ENCODE measurements at places on chromosomes 4 and X.

DNA sequence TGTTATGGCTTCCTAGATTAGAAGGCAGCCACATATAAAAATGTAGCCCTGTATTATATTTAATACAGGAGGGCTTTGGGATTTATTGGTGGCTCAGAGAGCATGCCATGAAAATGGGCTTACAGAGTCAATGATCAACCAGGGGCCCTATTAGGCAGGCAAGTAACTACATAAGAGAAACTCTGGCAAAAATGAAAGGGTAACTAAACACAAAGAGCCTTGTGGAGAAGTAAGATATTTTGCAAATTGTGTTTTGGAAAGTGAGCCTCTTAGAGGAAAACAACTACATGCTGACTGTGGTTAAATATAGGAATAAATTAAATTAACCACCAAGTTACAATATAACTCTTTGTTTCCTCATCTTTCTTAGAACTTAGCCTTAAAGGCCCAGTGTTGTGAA, 5.5 kb downstream of the SAT1 start:
- no peak for DNase-seq

DNA sequence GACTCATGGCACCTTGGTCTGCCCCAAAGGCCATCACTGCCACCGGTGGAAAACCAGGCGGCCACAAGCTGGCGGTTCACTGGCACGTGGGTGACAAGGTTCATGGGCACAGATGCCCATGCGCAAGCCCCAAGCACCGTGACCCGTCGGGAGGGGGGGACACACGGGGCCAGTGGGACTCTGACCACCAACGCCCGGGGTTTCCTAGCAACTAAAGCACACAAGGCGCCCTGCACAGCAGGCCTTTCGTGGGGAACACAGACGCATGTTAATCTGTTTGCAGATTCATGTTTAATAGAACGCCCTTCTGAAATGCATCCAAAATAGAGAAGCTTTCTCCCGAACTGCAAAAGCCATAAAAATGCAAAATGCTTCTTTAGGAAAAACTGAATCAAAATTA, 43.9 kb downstream of the FAM53A start:
- no peak for DNase-seq

DNA sequence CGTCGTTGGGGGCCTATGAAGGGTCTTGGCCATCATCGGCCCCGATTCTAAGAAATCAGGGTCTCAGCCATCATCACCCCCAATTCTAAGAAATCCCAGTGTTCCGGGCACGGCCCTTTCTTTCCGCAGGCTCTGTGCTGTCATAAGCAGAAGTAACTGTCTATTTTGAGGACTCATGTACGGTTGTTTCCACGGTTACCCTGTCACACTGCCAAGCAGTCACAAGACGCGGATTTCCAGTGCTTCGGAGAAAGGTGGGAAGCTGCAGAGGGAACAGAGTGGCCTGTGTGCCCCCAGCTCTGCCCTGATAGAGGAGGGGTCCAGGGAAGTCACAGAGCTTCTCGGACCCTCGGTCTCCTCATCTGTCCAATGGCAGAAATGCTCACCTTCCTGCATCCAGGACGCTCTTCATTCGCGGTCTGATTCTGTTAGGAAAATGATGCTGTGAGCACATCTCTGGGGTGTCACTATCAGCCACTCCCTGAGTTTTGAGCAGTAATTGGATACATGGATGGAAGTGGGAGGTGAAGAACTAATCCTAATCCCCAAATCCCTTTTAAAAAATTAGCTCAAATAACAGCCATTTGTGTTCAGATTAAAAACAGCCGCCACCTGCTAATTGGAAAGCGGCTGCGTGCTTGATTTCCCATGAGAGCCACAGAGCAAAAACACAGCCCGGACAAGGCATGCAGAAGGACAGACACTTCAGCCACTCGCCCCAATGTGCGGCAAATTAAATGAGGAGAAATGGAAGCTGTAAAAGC, 73.1 kb downstream of the WFS1 start:
- DNase-seq: no peak

GRCh38 chrX:18973527-18974192, 10.3 kb downstream of the PHKA2 start:
- DNase-seq: no peak

DNA sequence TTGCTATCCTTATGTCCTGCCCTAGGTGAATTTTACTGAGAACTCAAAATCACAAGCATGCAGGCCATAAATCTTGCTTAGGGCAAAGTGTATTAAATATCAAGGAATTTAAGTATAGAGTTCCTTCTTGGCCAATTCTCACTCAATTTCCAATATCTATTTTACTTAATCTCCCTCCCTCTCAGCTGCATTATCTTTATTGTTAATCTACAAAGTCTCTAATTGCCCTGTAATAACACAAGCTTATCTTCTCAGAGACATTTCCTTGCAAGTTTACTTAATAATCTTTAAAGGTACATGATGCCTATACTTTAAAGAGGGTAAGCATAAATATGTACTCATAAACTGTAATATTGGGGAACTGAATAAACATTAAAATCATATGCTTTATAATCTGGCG, 26.9 kb upstream of the MAOB start:
- no peak for DNase-seq
